Activated gamma-delta T cell treated with Interleukin-2 at 50 U/mL for 16 hours (primary cell): ENCODE measurements at places on chromosomes 6 and 20.

DNA sequence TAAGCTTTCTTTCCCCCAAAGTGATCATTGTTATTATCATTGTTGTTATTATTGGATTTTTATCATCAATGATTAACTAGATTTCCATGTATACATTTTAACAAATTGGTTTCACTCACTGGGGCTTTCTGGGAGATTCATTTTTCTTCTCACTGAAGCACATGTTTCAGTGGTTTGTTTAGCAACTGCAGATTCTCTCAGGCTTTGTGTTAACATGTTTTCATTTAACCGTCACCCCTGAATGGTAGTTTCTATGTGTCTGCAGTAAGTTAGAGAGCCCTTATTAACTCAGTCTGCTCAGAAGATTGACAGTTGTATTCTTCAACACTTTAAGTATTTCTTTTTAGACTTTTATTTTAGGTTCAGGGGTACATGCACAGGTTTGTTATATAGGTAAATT is 12.4 kb downstream of the ZKSCAN4 start:
- DNase-seq = no peak

DNA sequence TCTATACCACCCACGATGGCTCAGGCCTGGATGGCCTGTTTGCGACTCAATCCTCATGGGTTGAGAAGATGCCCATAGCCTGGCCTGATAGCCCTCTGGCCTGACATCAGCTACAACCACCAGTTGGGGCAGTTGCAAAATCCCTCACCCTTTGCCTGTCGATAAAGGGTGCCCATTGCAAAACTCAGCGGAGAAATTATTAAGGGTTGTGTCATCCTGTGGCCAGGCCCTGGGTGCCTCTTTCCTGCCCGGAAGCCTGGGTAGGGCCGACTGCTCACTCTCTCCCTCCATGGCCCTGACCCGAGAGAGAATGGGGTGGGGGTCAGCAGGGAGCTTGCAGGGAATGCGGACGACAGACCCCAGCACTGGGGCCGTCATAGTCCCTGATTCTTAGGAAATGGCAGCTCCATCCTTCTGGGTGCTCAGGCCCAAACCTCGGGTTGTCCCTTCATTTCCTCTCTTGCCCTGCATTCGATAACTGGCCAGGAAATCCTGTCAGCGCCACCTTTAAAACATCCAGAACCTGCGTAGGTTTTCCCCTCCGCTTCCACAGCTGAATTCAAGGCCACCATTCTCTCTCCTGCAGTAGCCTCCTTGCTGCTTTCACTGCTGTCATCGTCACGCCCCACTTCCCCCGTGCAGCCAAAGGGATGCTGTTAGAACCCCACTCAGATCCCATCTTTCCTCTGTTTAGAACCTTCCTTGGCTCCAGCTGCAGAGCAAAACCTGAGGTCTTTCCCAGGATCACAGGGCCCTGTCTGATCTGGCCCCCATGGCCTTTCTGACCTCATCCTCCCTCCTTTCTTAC is 31.1 kb downstream of the CEBPB start:
- DNase-seq = no peak

- no peak for DNase-seq
Observed at GRCh38 chr6:151263967-151264366, 24.2 kb downstream of the AKAP12 start.

- DNase-seq = no peak
Observed at GRCh38 chr20:24741493-24742072, 207.5 kb upstream of the CST7 start.

DNA sequence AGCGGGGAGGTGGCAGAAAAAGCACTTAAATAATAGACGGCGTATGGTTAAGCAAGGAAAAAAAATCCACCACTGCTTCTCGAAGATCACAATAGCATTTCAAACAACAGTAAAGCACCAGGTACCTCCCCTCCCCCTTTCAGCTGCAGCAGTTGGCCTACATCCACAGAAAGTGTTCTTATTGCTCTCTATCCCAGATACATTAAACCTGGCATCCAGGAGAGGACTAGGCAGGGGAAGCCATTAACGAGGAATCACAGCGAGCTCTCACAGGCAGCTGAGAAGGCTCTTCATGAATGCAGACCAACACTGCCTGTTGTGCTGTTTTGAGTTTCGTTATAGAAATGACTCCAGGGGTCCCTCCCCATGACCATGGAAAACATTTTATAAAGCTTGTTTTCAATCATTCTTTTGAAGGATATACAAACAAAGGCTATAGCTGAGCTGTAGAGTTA is 11.8 kb downstream of the FYN start:
- DNase-seq = no peak

DNA sequence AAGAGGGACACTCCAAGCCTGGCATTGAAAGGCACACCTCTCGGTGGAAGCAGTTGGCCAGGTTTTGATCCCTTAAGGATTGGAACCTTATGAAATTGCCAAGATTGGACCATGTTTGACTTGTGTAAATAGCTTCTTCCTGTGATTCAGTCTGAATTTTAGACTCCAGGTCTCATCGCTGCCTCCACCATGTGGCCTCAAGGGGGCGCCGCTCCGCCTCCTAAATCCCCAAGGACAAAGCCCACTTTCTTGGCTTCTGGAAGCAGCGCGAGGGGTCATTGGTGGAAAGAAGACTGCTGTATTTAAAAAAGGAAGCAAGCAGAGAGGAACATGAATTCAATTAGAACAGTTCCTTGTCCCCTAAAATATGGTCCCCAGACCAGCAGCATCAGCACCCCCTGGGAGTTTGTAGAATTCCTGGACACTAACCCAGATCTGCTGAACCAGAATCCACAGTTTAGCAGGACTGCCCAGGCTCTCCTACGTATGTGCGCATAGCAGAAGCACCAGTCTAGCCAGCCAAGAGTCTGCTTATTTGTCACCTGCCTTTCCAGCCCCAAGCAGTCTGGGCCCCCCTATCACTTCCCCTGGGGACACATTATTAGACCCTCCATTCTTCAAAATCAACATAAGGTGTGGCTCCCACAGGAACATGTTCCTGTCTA is 108.5 kb downstream of the LY86 start:
- no peak for DNase-seq

- DNase-seq = no peak
Observed at GRCh38 chr6:2986722-2987221, 12.9 kb upstream of the NQO2 start.

DNA sequence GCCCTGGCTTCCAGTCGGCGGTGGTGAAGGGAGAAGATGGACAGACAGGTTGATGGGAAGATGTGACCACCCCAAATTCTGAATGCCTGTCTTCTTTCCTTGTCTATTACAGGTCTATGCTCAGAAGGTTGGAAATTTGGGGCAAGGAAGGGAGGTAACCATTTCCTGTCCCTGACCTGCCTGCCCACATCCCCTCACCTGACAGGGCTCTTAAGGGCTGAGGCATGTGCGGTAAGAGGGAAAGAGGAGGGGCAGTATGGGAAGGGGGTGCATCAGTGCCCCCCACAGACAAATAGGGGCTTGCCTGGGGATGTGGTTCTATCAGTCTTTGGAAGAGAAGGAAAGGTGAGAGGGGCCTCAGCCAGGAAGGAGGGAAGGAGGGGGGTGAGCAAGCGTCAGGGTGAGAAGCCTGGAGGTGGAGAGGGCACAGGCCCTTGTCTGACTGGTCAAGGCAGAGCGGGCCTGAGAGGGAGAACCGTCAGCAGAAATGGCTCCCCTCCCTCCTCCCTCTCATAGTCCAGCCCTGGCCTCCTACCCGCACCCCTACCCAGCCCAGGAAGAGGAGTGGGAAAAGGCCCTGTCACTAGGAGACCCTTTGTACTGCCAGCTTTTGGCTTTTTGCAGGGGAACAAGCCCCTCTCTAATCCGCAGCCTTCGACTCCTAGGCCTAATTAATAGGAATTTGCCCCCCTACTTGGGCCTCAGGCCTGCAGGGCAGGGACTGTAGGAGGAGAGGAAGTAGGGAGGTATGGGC is 104.4 kb upstream of the FOXP4 start:
- no peak for DNase-seq
